ENCODE measurements at places on chromosomes 3 and 15. TPM values are rescaled to one million over a fixed set of nuclear protein-coding genes. Genes with fewer than 3 reads are reported as not detected.

GRCh38 chr3:64224826-64225610 lies at the start of gene PRICKLE2:
TSS of gene PRICKLE2 (minus strand) at chr3:64225466. CDS start at chr3:64198927, 26,539 bp downstream.
- H3K4me3 ChIP-seq = peak within 1 kb of the TSS; percentile 37
- H3K27ac ChIP-seq = peak within 1 kb of the TSS; percentile 69
- H3K27me3 ChIP-seq = no peaks in the 10 kb centered on the region
- peaks cover 8% of the 10 kb centered on the region for H3K4me1 ChIP-seq

- H3K4me3 ChIP-seq = no peak overlapping the region
- no peaks in the 10 kb centered on the region for H3K27me3 ChIP-seq
- H3K27ac ChIP-seq = no peak overlapping the region
- no peak for DNase-seq
- H3K4me1 ChIP-seq = no peaks in the 10 kb centered on the region
These were observed 265.2 kb upstream of the UBE2E1 start for GRCh38 chr3:23540600-23540999.

DNA sequence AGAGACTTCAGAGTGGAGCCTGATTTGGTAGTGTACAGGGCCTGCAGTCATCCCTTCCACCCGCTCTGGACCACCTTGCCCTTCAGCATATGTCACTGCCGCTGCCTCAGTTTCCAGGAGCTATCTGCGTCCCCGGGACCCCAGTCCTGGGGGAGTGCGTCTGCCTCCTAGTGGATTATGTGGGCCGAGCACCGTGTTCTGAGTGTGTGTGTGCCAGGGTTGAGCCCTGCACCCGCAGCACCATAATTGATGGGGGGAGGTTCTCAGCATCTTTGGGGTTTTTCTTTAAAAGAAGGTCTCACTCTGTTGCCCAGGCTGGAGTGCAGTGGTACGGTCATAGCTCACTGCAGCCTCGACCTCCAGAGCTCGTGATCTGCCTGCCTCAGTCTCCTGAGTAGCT lies 33.6 kb downstream of the CD276 start:
- H3K4me3 ChIP-seq = no peak overlapping the region
- no peak overlapping the region for H3K27ac ChIP-seq
- H3K36me3 ChIP-seq = no peaks in the 10 kb centered on the region
- H3K4me1 ChIP-seq = no peaks in the 10 kb centered on the region
- no peaks in the 10 kb centered on the region for H3K27me3 ChIP-seq
- no peak for DNase-seq

Gene RNF123
- total RNA-seq = 64.7 TPM

DNA sequence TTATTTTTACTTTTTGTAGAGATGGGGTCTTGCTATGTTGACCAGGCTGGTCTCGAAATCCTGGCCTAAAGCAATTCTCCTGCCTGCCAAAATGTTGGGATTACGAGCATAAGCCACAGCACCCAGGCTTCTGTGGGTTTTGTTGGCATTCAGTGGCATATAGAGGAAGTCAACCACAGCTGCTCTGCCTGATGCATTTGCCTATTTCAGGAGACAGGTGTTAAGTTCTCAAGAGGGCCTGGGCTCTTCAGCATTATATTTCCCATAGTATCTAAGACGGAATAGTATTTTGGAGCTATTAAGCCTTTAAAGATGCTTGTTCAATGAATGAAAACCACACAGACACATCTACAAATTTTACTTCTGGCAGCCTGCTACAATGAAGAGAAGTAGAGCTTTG lies 73.5 kb upstream of the CSPG5 start:
- no peaks in the 10 kb centered on the region for H3K27me3 ChIP-seq
- no peak overlapping the region for H3K4me3 ChIP-seq
- H3K27ac ChIP-seq = no peak overlapping the region
- no peaks in the 10 kb centered on the region for H3K36me3 ChIP-seq
- no peak for DNase-seq

Gene NR2E3
- total RNA-seq = 0.21 TPM

DNA sequence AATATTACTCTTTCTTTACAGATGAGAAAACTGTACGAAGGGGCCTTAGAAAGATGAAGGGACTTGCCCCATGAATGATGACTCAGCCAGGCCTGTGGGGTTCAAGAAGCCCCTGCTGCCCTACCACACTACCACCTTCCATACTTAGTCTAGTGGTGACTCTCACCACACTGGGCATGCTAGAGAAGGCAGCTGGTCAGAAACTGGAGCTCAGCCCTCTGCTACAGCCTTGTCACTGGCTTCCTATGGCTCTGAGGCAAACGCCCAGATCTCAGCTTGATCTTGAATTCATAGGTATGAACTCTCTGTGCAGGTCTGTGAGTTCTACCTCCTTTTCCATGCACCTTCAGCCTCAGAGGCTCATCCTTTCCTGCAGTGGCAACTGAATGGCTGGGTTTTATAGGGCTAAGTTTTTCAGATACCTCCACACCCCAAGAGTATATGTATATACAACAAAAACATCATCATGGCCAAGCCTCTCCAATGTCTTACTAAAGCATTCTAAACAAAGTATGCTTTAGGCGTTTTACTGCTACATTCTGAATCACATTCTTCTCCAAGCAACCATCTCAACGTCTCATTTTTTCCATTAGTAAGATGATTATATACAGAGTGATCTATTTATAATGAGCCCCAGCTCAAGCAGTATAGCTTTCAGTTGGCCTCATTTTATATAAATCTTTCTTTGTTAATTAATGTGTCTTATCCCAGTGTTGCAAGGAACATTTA lies 234.1 kb downstream of the GREM1 start:
- DNase-seq = no peak
- no peak overlapping the region for H3K4me3 ChIP-seq
- no peak overlapping the region for H3K27ac ChIP-seq

- no peaks in the 10 kb centered on the region for H3K4me1 ChIP-seq
- H3K27me3 ChIP-seq = no peaks in the 10 kb centered on the region
- no peak overlapping the region for H3K4me3 ChIP-seq
- no peak for DNase-seq
- no peaks in the 10 kb centered on the region for H3K36me3 ChIP-seq
These were observed 576.2 kb downstream of the TUSC7 start for GRCh38 chr3:117285737-117286136.

Gene CEP19
- 1.8 TPM for total RNA-seq

Gene STAB1
- 527 TPM for total RNA-seq

DNA sequence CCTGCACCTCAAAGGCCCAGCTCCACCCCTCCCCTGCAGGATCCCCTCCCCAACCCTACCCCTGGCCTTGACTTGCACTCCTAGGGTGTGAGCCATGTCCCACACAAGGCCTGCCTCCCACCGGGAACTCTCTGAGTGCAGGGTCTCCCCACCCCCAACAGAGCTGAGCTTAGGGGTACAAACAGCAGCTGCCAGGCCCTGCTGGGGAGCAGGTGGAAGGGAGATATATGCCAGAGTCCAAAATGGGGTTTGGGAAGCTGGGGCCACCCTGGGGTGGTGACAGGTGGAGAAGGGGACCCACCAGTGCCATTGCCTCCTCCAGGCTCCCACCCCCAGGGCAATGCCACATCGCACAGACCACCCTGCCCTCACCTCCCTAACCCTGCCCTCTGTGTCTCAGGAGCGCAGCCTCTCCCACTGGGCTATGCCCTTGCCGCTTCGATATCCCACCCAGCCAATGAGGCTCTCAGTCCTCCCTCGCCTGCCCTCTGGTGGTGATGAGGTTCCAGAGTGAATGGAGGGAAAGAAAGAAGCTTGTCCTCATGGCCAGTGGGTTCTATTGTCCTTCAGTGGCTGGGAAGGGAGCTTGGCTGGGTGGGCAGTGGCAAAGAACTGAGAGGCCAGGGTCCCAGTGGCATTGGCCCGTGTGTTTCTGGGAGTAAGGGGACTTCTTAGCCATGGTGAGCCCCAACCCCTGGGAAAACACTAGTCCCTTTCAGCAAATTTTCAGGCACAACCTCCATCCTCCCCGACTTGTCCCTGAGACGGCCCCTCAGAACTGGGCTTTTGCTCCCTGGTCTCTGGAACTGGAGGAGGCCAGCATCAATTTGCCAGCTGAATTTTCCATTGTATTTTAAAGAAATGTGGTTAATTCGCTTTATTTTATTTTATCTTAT lies 46.8 kb downstream of the CYP11A1 start:
- H3K4me1 ChIP-seq = peaks cover 26% of the 10 kb centered on the region
- no peak overlapping the region for H3K4me3 ChIP-seq
- H3K27me3 ChIP-seq = no peaks in the 10 kb centered on the region
- H3K27ac ChIP-seq = no peak overlapping the region
- DNase-seq = peak; percentile 53

- H3K36me3 ChIP-seq = peaks cover 2% of the 10 kb centered on the region
- H3K27ac ChIP-seq = no peak overlapping the region
- H3K27me3 ChIP-seq = no peaks in the 10 kb centered on the region
- no peak overlapping the region for H3K4me3 ChIP-seq
- H3K4me1 ChIP-seq = no peaks in the 10 kb centered on the region
These were observed 51.5 kb upstream of the CHST2 start for GRCh38 chr3:143068059-143068458.

DNA sequence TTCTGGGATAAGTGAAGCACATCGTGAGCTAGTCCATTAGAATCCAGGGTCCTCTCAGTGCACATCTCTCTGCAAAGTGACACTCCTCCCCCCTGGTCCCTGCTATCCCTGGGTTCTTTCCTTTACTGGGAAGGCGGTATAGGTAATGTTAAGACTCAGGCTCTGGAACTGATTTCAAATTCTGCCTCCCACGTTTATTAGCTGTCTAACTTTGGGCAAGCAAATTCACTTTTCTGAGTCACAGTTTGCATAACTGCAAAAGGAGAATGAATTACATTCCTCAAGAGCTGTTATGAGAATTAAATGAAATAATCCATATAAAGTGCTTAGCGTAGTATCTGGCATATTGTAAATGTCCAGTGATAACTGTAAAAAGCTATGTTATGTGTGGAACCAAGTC lies 168.1 kb upstream of the LRRN1 start:
- no peaks in the 10 kb centered on the region for H3K4me1 ChIP-seq
- H3K4me3 ChIP-seq = no peak overlapping the region
- H3K27ac ChIP-seq = no peak overlapping the region
- no peaks in the 10 kb centered on the region for H3K36me3 ChIP-seq
- DNase-seq = no peak

Gene SEC22C
- 95.3 TPM for total RNA-seq

DNA sequence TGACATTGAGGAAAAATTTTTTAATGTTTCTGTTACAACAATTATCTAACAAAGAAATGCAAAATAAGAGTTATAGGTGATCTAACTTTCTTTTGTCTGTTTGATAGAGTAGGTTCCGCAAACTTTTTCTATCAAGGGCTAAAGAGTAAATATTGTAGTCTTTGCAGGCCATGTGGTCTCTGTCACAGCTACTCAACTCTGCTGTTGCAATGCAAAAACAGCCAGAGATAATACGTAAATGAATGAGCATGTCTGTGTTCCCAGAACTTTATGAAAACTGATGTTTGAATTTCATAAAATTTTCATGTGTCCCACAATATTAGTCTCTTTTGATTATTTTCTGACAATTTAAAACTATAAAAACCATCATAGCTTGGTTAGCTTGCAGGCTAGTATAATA lies 73.3 kb downstream of the SLC24A1 start:
- no peaks in the 10 kb centered on the region for H3K4me1 ChIP-seq
- no peaks in the 10 kb centered on the region for H3K27me3 ChIP-seq
- no peak overlapping the region for H3K4me3 ChIP-seq
- H3K27ac ChIP-seq = no peak overlapping the region

DNA sequence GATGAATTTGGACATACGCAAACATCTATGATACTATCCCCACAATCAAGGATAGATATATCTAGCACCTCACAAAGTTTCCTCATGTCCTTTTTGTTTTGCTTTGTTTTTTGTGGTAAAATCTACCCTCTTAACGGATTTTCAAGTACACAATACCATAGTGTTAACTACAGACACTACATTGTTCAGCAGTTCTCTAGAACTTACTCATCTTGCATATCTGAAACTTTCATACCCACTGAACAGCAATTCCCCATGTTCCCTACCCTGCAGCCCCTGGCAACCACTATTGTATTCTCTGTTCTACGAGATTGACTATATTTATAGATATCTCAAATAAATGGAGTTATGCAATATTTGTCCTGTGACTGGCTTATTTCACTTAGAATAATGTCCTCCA lies 58.1 kb upstream of the TJP1 start:
- no peaks in the 10 kb centered on the region for H3K27me3 ChIP-seq
- no peak overlapping the region for H3K27ac ChIP-seq
- no peak for DNase-seq
- no peak overlapping the region for H3K4me3 ChIP-seq
- no peaks in the 10 kb centered on the region for H3K36me3 ChIP-seq
- H3K4me1 ChIP-seq = peaks cover 39% of the 10 kb centered on the region

Gene PLIN1
- total RNA-seq = 392 TPM

- H3K4me1 ChIP-seq = peaks cover 15% of the 10 kb centered on the region
- H3K4me3 ChIP-seq = no peak overlapping the region
- DNase-seq = no peak
- H3K27me3 ChIP-seq = no peaks in the 10 kb centered on the region
- no peaks in the 10 kb centered on the region for H3K36me3 ChIP-seq
- no peak overlapping the region for H3K27ac ChIP-seq
These were observed 1.2 kb downstream of the ARPP21 start for GRCh38 chr3:35640190-35641165.

DNA sequence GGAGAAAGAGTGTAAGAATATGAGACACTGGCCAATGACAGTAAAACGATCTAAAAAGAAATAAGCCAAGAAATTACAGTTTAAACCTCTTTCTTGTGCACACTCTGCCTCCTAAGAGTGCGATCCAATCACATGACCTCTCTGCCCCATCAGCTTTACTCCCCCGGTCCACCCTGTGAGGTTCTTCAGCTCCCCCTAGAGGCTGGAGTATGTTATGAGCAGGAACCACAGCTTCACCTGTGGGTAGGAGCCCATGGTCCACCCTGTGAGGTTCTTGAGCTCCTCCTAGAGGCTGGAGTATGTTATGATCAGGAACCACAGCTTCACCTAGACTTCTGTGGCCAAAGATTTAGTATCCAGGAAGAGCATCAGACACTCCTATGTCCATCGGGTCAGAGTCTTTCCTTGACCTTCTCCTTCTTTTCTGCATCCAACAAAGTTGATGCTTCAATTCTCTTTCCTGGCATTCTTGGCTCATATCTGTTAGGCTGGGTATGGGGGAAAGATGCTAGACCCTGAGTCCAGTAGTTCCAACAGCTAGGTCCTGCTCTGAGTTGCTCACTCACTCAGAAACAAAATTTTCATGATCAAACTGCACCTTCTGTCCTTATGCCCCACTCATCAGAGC lies 164.0 kb downstream of the MINAR1 start:
- no peak overlapping the region for H3K27ac ChIP-seq
- no peak overlapping the region for H3K4me3 ChIP-seq
- no peak for DNase-seq
- H3K36me3 ChIP-seq = no peaks in the 10 kb centered on the region
- no peaks in the 10 kb centered on the region for H3K4me1 ChIP-seq

- no peak overlapping the region for H3K4me3 ChIP-seq
- no peak for DNase-seq
- H3K4me1 ChIP-seq = no peaks in the 10 kb centered on the region
- no peaks in the 10 kb centered on the region for H3K36me3 ChIP-seq
- no peaks in the 10 kb centered on the region for H3K27me3 ChIP-seq
- no peak overlapping the region for H3K27ac ChIP-seq
These were observed 33.6 kb upstream of the SYNPR start for GRCh38 chr3:63244486-63244885.

Gene SNTN
- total RNA-seq = not detected

GRCh38 chr3:30495172-30496065 lies 111.0 kb upstream of the TGFBR2 start:
- H3K27me3 ChIP-seq = no peaks in the 10 kb centered on the region
- no peak for DNase-seq
- peaks cover 47% of the 10 kb centered on the region for H3K4me1 ChIP-seq
- H3K27ac ChIP-seq = peak overlapping the region; percentile 93
- no peak overlapping the region for H3K4me3 ChIP-seq
- H3K36me3 ChIP-seq = no peaks in the 10 kb centered on the region

Gene IGF2BP2
- total RNA-seq = 40.8 TPM
